Karpas-422 (cell line): ENCODE measurements at places on chromosomes 12 and 14.

- DNase-seq: no peak
Measured at GRCh38 chr12:27206801-27207502, 37.1 kb upstream of the STK38L start.

- DNase-seq: no peak
Measured at GRCh38 chr12:4355156-4356040, 24.1 kb downstream of the FGF23 start.

GRCh38 chr12:11427341-11427740 lies 32.0 kb upstream of the PRB2 start:
- DNase-seq: no peak

DNA sequence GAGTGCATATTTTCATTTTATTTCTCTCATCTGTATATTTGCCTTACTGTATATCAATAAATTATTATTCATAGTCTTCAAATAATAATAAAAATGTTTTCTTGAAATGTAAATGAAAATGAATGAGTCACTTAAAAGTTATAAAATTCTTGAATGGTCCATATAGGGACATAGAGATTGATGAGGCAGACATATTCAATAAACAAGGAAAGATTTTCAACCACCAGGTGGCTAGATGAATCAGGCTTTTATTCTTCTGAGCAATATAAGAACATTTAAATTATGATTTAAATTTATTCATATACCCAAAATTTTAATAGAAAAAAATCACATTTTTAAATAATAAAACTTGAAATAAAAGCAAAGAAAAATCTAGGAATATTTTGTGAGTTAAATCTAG lies 249.5 kb downstream of the ACSS3 start:
- DNase-seq: no peak

GRCh38 chr14:75335571-75335970 lies 56.9 kb downstream of the FOS start:
- DNase-seq: no peak
